Smooth muscle cell of the coronary artery (primary cell): ENCODE measurements at places on chromosomes 3 and 15. TPM values are rescaled to one million over a fixed set of nuclear protein-coding genes. Genes with fewer than 3 reads are reported as not detected.

The GNAT1 gene
- total RNA-seq, result not detected in 2 replicates

The CCR5 gene
- total RNA-seq, result not detected in 2 replicates

The CADM2 gene
- total RNA-seq, result not detected in 2 replicates

The GOLGA8G gene
- total RNA-seq, result not detected in 2 replicates

The CFAP161 gene
- total RNA-seq, result 0.15 TPM in 1 of 2 replicates, not detected in the other

The ZNF662 gene
- total RNA-seq, result 0.47 and 0.60 TPM in 2 replicates

The RASSF1 gene
- total RNA-seq, result 16.4 and 31.6 TPM in 2 replicates

The ALS2CL gene
- 0.94 and 1.9 TPM in 2 replicates for total RNA-seq
